SK-N-MC (cell line): ENCODE measurements at places on chromosomes 11 and 22.

DNA sequence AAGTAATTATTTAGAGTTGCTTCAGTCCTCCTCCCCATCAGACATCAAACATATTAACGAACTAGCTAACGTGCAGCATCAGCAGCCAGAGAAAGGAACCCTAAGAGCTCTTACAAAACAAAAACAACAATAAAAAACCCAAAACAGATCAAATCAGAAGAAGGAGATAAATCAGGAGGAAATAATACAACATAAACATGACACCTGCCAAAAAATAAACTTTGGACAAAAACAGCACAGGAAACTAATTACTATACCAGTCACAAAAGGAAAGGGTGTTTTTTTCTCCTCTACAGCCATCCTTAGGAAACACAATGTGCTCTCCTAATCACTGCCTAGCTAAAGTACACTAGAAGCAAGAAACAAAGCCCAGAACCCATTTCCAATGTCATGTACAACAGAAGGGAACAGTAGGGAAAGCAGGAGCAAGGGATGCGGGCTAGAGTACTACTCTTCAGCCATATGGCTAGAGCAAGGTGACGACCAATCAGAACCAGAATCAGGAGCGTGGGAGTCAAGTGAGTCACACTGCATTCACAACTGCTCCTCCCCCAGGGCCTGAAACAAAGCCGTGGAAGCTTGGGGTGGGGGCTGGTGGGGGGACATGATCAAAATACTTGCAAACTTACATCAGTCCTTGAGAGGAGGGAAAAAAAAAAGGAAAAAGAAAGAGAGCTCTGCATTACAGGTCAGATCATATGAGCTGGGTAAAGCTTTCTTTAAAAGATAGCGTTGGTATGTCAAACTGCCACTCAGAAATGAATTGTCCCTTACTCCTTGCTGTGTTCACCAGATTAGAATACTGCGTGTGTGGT is 60.4 kb downstream of the LARGE2 start:
- no peak for DNase-seq

- no peak for DNase-seq
These were observed 1269.2 kb downstream of the LRRC4C start for GRCh38 chr11:40190294-40190693.

- no peak for DNase-seq
These were observed 34.8 kb upstream of the TTC12 start for GRCh38 chr11:113279591-113279990.

GRCh38 chr11:47460571-47461235 is 11.8 kb upstream of the RAPSN start:
- no peak for DNase-seq

- no peak for DNase-seq
These were observed 61.0 kb downstream of the C22orf31 start for GRCh38 chr22:29000641-29001040.

DNA sequence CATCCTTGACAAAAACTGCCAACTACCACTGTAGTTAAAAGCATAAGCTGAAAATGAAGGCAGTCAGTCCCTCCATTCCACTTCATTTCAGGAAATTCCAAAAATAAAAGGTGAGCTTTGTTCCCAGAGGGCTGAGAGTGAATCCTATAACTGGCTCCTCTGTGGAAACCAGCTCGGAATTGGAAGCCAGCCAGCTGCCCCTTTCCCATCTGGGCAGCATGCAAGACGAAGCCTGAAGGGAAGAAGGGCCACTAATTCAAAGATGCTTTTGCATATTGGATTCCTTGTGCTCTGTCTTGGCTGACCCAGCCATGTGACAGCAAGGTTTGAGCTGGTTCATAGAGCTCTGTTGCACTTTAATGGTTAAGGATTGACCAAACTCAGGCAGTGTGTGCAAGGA is 83.4 kb downstream of the ALX4 start:
- no peak for DNase-seq

DNA sequence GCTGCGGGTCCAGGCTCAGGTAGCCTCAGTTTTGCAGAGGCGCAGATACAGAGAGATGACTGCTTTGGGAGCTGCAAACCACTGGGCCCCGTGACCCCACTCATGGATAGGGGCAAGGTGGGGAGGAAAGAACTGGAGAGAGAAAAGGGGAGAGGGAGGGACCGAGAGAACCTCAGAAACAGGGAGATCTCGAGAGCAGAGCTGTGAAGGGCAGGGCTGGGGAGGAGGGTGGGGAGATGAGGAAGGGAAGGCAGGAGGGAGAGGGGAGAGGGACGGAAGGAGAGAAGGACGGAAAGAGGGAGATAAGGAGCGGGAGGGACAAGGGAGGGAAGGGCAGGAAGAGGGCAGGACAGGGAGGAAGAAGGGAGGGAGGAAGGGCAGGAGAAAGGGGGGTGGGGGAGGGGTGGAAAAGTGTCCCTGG is 46.3 kb downstream of the IGLL1 start:
- DNase-seq = no peak

- DNase-seq = no peak
These were observed 57.0 kb downstream of the TENM4 start for GRCh38 chr11:79383874-79384273.

DNA sequence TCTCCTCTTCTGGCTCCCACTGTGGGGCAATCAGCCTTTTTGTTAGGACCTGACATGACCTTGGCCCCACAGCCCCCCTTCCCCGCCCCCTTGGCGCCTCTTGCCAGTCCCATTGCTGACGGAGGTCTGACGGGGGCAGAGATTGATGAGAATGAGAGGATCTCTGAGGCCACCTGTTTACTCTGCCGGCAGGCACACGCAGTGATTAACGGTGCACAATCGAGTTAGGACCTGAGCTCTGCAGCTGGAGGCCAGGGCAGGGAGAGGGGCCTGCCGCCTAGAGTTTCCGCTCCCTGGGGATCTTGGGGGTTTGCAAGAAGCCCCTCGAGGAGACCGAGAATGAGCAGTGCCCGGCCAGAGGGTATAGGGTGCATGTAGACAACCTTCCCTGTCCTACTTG is 6.8 kb upstream of the CHRM1 start:
- no peak for DNase-seq

DNA sequence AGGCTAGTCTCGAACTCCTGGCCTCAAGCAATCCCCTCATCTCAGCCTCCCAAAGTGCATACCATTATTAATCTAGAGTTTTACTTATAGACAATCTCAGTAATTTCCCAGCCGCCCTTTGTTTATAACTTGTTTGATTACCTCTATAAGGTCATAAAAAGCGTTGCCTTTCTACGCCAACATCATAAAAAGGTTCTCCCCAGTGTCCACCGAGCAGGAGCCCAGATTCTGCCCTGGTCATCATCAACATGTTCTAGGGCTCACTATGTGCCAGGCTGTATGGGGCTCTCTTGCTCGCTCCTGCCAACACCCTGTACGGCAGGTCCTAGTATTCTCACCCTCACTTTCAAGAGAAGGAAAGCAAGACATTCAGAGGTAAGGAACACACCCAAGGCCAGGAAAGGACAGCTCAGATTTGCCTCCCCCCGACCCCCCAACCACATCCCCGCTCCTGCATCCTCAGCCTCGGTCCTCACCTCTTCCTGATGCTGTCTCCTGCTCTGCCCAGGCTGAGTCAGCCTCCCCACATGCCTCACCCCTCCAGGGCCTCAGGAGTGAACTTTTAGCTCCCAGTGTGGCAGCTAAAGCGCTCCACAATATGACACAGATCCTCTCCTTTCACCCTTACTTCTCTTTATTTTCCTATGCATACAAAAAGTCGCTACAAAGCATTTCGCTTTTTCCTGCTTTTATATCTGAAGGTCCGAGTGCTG is 14.3 kb downstream of the ARFGAP3 start:
- DNase-seq = no peak

- DNase-seq = no peak
These were observed 2.0 kb downstream of the NAV2 start for GRCh38 chr11:19714387-19715363.

DNA sequence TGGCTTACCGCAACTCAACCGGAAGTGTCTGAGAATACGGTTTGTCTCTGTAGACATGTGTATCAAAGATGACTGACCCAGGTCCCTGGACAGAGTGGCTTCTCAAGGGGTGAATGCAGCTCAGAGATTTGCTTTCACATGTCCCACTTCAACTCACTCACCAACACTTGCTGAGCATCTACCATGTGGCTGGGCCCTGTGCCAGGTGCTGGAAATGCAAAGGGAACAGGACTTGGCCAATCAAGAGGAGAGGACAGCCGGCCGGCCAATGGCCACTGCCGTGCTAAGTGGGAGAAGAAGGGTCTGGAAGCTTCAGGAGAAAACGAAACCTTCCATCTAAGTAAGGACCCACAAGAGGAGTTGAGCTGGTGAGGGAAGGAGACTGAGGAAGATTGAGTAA is 151.3 kb downstream of the CEP164 start:
- no peak for DNase-seq

DNA sequence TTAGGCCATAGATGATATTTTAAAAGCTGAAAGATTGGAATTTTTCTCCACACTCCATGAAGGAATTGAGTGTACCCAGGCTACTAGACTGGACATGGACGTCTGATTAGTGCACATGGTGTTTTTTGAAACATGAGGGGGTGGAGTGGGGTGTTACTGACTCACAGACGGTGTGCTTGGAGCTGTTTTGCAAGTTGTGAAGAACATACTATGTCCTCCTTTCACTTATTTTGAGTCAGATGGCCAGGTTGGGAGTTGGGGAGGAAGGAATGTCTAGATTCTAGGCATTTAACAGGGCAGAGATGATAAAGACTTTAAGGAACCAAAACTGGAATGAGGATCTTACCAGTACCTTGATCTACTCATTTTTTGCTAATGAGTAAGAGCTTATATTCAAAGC is 158.1 kb upstream of the MTNR1B start:
- no peak for DNase-seq

DNA sequence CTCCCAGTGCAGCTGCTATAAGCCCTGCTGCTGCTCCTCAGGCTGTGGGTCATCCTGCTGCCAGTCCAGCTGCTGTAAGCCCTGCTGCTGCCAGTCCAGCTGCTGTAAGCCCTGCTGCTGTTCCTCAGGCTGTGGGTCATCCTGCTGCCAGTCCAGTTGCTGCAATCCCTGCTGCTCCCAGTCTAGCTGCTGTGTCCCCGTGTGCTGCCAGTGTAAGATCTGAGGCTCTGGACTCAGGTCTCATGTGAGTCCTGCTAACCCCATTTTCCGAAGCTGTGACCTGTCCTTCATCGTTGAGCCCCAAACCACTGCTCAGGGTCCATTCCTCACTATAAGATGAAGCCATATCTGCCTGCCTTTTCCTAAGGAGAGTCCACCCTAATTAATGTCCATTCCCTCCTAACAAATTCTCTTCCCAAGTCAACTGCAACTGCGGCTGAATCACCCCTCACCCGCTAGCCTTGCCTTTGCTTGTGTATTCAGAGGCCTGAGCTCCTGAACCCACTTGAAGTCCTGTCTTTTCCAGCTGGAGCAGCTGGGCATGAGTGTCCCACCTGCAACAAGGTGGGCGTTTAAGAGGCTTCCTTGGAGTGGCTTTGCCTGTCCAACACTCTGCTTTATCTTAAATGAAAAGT is 626 bp downstream of the KRTAP5-7 start:
- DNase-seq = no peak
